ENCODE measurements at places on chromosomes 16 and 17. TPM values are rescaled to one million over a fixed set of nuclear protein-coding genes. Genes with fewer than 3 reads are reported as not detected.

The SDR42E2 gene
- 0.11 TPM for total RNA-seq

The TEX19 gene
- total RNA-seq: 1.3 TPM

DNA sequence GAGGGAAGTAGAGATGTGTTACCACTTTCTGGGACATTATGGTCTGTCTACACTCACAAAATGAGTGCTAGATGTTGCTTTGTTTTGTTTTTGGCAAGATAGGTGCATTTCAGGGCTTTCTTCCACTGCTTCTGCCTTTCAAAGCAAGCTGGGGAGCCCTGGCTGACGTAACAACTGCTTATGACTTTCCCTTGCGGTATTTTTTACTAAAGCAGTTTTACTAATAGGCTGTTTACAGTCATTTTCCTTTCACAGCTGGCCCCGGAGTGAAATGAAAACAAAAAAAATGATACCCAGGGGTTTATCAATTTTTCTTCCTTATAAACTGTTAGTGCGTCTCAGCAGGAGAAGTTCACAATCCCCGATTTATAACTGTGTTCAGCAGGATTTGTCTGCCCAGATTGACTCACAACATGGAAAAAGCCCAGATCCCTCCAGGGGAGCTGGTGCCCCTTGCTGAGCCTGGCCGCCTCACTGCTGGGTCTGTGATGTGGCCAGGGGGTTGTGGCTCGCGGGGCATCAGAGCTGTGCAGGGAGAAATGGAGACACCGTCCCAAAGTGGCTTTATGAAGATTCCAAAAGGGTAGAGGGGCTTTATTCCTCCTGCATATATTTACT is 184.4 kb upstream of the HS3ST3A1 start:
- DNase-seq: no peak

DNA sequence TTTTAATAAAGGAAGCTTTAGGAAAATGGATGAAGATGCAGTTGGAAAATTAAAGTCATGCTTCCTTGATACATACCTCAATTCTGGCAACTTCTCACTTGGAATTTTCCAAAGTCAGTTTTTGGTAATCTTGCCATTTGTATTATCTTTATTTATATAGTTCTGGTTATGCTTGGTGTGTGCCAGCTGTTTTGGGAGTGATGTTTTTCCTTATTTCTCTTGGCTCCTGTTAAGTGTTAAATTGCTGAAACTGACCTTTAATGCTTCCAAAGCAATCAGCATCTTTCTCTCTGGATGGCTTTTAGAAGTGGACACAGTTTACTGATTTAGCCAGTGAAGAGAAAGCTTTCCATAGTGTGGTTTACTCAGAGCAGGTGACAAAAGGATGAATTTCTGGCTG is 70.1 kb upstream of the HAS3 start:
- DNase-seq: no peak
